ENCODE measurements at places on chromosomes 6 and 20.

GRCh38 chr6:11473008-11473740 is 64.4 kb upstream of the TMEM170B start:
- DNase-seq = no peak

DNA sequence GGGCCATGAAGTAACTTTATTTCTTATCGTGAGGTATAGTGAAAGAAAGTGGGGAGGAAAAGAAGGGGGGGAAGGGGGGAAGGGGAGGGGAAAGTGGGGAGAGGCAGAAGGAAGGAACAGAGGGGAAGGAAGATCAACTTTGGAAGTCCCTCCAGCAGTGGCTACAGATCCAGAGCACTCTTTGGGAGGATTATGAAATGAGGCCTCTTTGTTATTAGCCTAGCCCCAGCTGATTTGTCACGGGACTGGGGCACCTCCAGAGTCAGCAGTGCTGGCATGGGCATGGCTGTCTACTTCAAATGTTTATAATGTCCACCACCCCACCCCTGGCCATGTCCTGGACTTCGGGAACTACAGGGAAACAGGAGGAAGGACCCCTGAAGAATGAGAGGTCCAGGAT is 7.6 kb downstream of the MOCS1 start:
- no peak for DNase-seq

DNA sequence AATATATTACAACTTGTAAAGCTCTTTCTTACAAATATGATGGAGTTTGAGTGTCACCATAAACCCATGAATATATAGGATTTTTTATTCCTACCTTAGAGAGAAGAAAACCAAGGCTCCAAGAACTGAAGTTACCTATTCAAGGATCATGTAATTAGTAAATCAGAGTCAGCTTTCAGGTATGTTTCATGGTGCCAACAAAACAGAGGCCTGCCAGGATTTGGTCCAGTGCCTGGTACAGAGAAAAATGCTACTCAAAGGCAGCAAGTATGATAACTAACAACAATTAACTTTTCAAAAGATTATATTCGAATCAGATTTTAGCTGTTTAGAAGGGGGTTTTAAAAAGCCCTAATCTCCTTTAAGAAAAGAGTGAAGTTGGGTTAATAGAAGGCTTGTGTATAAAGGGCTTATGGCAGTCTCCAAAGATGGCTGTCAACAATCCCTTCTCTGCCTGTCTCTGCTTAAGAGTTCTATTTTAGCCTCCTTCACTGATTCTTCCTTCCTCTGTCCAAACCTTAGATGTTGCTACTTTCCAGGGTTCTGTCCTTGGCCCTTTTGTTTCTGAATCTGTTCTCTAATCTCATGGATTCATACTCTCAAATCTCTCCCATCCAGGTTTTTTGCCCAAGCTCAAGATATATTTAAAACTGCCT is 7.8 kb downstream of the MAP3K7 start:
- DNase-seq = no peak

DNA sequence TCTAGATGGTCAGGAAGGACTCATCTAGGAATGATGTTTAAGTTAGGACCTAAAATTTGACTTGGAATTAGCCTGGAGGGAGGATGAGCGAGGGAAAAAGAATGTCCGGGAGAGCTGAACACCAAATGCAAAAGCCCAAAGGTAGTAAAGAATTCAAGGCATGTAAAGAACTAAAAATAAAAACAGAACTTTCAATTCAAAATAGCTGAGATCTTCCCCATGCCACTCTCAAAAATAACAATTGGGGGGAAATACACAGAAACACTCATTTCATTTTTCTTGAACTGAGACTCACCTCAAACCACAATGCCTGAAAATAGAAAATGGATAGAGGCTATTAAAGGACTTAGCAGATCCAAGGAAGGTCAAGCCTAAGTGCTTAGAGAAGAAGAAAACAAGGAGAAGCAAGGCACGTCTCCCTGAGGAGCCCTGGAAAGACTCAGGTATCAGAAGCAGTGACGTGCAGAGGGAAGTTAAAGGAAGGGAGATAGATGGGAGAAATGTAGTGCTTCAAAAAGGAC is 10.4 kb downstream of the PXT1 start:
- DNase-seq = no peak

DNA sequence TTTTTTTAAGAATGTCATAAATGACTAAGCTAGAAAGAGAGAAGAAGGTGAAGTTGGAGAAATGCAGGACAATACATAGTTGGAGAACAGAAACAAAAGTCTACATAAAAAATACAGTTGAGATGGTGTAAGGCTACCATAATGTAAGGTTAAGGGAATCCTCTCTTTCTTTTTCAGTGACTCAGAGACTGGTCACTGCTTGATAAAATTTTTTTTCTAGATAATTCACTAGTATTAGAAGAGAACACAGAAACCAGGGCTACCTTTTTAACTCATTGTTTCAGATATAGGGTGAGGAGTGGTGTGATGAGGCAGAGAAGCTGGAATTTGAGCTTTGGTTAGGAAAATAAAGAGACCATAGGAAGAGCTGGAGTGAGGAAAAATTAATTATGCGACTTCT is 18.2 kb upstream of the EDN1 start:
- DNase-seq = no peak

DNA sequence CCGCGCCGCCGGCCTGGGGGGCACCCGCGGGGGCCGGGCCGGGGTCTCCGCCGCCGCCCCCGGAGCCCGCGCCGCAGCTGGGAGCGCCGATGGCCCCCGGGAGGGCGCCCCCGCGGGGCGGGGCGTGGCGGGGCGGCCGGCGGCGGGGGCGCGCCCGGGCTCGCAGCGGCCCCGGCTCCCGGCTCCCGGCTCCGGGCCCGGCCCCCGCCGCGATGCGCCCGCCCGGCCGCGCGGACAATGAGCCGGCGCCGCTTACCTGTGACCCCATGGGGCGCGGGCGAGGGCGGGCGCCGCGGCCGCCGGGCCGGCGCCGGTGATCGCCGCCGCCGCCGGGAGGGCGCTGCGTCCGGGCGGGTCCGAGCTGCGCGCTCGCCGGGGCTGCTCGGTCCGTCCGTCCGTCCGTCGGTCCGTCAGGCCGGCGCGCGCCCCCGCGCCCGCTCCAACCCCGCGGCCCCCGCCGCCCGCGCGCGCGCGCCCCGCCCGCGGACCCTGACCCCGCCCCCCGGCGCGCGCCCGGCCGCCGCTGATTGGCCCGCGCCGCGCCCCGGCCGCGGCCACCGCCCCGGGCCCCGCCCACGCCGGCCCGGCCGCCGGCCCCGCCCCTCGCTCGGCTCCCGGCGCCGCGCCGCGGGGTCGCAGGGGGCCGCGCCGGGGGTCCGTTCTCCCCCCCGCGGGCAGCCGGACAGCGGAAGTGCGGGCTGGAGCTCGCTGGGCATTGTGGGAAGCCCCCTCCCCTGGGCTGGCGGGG is at the start of gene ZBTB46:
Gene ZBTB46 (minus strand): TSS at position 424 of the 748 bp plus-strand sequence. CDS start 40,507 bp downstream, outside the sequence.
- DNase-seq = no peak

DNA sequence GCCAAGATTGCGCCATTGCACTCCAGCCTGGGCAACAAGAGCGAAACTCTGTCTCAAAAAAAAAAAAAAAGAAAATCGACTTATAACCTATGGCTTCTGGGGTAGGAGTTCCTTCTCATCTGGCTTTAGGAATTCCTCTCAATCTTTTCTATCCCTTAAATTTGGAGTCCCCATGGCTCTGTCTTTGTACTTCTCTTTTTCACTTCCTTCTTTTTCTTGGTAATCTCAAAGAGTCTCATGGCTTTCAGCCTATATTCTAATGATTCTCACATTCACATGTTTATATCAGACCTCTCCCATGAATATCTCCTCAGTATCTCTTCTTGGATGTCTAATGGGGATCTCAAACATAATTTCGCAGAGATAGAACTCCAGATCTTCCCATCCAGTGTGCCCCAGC is 42.8 kb upstream of the RALGAPA2 start:
- no peak for DNase-seq

DNA sequence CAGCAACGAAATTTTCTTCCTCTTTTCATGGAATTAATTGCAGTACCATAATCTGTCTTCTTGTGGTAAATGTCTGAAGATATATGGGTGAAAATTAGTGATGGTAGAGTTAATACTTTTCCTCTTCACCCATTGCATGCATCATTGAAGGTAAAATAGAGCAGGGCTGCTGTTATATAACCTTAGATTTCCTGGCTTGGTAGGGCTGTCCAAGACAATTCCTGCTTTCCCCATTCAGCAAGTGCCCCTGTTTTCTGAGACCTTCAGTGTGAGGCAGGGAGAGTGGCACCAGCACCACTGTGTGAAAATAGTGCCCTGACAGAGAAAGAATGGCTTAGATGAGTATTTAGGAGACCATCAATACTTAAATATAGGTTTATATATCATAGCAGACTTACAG is 202.0 kb downstream of the ZFAND3 start:
- no peak for DNase-seq

- no peak for DNase-seq
Measured at GRCh38 chr20:4244700-4245485, 229.5 kb upstream of the RNF24 start.

GRCh38 chr6:125658136-125658535 is 91.3 kb upstream of the HEY2 start:
- DNase-seq = no peak

DNA sequence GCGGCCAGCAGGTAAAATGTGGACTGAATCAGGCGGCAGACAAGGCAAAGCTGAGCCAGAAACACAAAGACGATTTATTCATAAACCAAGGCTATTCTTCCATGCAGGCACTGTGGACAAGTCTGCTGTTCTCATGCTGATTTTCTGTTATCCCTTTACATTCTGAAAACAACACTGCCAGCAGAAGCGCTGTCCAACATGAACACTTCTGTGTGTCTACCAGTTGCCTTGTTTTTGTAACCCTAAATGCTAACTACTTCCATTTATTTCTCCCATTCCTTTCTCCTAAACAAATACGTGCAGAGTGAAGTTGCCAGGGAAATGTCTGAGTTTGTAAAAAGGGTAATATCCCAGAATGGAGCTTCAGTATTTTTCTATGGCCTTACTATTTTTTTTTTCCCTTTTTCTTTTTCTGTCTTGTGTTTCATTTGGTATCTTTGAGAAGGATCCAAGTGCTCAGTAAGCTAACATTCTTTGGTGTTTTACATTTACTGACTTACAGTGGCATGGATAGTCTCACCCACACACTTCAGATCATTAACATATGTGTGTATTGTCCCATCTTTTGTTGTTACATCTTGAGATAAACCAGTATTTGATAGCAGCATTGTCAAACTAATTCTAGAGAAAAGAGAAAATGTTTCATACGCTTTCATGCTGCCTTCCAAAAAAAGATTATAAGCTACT is 1308.9 kb upstream of the MAP3K7 start:
- no peak for DNase-seq

DNA sequence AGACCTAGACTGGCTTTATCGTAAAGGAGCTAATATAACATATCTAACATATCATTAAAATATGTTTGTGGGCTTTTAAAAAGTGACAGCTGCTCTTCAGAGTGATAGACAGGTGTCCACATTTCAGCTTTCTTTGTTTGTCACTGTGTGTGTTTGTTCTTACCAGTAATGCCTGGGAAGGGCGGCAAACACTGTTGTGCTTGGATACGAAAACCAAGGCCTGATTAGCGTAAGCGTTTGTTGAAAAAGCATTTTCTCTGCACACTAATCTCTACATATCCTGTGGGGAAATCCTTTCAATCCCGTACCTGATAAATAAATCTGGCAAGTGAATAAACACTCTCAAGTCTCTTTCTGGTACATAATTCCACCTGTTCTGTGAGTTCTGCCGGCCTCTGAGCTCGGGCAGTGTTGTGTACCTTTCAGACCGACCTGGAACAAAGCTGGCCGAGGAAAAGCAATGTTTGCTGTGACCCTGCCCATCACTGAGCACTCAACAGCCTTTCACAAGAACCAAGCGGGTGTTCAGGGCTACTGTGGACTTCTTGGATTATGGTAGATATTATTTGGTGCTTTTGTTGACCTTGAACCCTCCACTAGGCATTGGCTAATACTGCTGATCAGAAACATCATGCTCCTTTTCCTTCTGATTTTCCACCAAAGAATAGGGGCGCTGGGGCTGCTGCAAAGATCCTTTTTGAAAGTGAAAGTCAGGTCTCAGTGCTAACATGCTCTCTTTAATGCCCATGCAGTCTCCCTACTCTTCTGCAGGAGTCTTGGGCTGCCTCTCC is 100.4 kb downstream of the CD83 start:
- no peak for DNase-seq

DNA sequence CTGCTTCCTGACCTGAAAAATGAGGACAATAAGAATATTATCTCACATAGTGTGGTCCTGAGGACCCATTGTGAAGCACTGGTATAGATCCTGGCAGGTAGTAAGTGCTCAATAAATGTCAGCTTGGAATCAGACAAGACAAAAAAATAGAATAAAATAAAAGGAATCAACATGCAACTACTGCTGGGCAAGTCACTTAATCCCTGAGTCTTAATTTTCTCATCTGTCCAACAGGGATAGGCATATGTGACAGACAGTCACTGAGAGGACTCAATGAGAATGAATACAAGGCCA is 38.0 kb upstream of the PIM1 start:
- no peak for DNase-seq

- DNase-seq = no peak
Measured at GRCh38 chr6:52554684-52555280, 22.1 kb downstream of the TRAM2 start.

- DNase-seq = no peak
Measured at GRCh38 chr6:36671687-36672375, 6.7 kb upstream of the CDKN1A start.
